Activated CD8-positive, alpha-beta memory T cell treated with anti-CD3 and anti-CD28 coated beads, Interleukin-2, amount 50 U/mL, for 48 hours (primary cell): ENCODE measurements at places on chromosomes 4 and X.

DNA sequence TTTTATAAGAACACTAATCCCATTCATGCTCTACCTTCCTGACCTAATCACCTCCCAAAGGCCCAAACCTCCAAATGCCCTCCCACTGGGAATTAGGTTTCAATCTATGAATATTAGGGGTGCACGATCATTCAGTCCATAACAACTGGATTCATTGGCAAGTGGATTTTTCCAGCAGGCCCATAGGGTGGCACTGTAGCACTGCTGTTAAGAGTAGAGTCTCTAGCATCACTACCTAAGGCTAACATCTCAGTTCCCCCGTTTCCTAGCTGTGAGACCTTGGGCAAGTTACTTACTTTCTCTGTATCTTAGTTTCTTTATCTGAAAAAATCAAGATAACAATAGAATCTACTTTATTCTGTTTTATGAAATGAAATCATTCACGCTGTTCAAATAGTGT lies 315.8 kb downstream of the STIM2 start:
- no peak for DNase-seq

DNA sequence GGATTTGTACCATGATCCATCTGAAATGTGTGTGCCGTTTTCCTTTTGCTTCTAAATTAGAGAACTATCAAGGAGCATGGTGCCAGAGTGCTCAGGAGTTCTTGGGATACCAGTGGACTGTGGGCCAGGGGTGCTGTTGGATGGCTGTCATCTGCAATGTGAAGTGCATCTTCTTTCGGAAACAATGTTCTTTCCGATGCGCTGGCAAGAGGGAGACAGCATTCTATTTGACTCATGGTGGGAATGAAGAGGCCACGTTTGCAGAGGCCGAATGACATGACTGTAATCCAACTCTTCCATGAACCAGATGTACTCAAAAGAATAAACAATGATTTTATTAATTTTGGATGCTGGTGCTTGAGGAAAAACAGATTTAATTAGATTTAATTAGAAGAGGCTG lies 45.5 kb downstream of the SORCS2 start:
- no peak for DNase-seq

- DNase-seq = no peak
Observed at GRCh38 chr4:180422989-180423711, 1820.1 kb upstream of the TENM3 start.

- DNase-seq = no peak
Observed at GRCh38 chr4:172035562-172035961, 222.4 kb downstream of the GALNTL6 start.

DNA sequence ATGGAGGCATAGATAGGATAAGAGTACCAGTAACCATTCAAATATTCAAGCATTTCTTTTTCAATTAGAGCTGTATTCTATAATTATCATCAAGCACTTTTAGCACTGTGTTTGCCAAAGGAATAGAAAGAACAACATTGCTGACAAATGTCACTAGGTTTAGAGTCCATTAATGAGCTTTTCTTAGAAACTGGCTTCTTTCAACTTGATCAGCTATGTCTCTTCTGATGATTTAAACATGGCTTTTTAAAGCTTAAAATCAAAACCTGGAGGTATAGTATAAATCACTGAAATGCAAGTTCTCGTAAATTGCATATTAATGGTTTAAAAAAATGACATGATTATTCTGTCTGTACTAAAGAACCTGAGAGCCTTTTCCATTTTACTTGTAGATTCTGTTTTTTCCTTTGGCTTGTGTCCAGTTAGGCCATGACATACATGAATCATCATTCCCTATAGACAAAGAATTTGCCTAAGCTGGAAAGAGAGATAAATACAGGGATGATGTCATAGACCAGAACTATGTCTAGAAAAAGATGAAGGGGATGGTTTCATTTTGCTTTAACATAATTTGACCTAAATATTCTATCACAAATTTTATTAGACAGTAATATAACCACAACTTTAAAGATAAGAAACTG lies 340.1 kb upstream of the CTSO start:
- DNase-seq = no peak

- DNase-seq = no peak
Observed at GRCh38 chr4:167642250-167642649, 408.0 kb upstream of the SPOCK3 start.

GRCh38 chr4:176036585-176037205 lies 28.9 kb upstream of the WDR17 start:
- no peak for DNase-seq

GRCh38 chr4:154916068-154916467 lies 135.0 kb downstream of the RBM46 start:
- no peak for DNase-seq

- DNase-seq = no peak
Observed at GRCh38 chr4:140947506-140947905, 185.8 kb downstream of the RNF150 start.
